ENCODE measurements at places on chromosomes 7 and 10. TPM values are rescaled to one million over a fixed set of nuclear protein-coding genes. Genes with fewer than 3 reads are reported as not detected.

FAM171A1 gene
- 26.1 TPM for total RNA-seq

TEX36 gene
- not detected for total RNA-seq

GIMAP5 gene
- not detected for total RNA-seq

PPP1R17 gene
- not detected for total RNA-seq

PLPP4 gene
- total RNA-seq, result 0.28 TPM

LEP gene
- total RNA-seq, result not detected

Data from IMR-90 (cell line).